ENCODE measurements at places on chromosomes 11 and 22.

DNA sequence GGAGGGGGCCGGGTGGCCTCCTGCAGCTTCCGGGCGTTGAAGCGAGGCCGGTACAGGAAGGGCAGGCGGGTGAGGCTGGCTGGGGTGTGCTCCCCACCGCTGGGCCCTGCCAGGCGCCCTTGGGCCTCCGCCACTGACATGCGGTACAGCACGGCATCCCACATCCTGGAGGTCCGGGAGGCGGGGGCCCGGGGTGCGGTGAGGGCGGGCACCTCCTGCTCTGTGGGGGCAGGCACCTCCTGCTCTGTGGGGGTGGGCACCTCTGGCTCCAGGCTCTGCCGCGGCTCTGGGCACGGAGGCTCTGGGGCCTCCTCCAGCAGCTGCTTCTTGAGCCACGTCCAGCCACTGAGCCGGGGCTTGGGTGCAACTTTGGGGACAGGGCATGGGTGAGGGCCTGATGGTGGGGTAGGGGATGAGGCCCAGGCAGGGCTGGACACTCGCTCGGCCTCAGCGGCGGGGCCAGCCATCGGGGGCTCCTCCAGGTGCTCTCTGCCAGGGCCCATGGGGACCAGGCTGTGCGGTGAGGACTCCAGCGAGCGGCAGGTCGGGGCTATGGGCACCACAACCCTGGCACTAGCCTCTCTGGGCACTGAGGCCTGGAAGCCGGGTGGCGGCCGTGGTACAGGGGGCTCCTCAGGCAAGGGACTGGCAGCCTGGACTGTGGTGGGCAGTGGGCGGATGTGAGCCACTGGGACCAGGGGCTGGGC, 2.3 kb downstream of the PRR33 start:
- peak; percentile 72 for DNase-seq

- DNase-seq: no peak
Measured at GRCh38 chr11:86469491-86470388, 95.1 kb downstream of the CCDC81 start.

GRCh38 chr11:83092488-83093384, 21.0 kb upstream of the RAB30 start:
- DNase-seq: no peak

GRCh38 chr11:123719452-123719851, 22.0 kb downstream of the ZNF202 start:
- DNase-seq: no peak

DNA sequence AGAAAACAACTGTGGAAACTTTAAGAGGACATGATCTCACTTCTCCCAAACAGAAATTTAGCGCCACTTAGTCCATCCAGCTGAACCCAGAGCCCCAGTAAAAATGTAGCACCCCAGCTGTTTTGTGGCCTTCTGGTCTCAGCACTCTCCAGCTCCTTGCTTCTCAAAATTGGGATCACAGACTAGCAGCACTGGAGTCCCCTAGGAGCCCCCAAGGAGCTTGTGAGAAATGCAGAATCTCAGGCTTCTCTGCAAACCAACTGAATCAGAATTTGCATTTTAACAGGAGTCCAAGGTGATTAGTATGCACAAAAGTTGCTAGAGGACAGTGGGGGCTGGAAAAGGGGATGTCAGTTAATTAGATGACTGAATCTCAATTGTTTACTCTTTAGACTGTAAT, 89.8 kb upstream of the FIBIN start:
- DNase-seq: no peak

Measured in T-helper 2 cell treated with Interferon-gamma antibody and Interleukin-4, amounts not matched to agents 5 μg/mL and 100 μg/mL, for 36 hours (primary cell).